Breast epithelium (tissue), 4 donors: ENCODE measurements at places on chromosomes 13 and 19. TPM values are rescaled to one million over a fixed set of nuclear protein-coding genes. Genes with fewer than 3 reads are reported as not detected.

The ETV2 gene
- not detected for total RNA-seq

The RFC3 gene
- 10.7 TPM for total RNA-seq

DNA sequence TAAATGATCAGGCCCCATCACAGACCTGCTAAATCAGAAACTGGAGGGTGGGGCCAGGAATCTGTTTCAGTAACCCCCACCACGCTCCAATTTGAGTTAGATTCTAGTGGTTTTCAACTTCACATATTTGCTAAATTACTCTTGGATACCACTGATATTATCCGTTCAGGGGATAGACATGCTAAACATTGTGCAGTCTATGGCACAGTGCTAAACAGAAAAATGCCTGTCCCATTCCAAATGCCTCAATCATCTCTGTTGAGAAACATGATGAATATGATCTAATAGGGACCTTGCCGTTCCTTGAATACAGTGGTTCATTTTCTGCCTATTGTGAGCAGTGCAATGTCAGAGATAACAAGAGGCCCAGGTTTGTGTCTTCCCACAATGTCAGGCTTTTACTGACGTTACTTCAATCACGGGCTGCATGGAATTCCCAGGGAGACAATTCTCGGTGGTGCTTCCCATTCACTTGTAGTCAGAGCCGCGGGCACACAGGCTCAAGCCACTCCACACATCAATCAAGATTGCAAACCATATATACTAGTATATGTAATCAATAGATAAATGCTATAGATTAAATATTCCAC is 52.7 kb downstream of the MYO16 start:
- DNase-seq: no peak

DNA sequence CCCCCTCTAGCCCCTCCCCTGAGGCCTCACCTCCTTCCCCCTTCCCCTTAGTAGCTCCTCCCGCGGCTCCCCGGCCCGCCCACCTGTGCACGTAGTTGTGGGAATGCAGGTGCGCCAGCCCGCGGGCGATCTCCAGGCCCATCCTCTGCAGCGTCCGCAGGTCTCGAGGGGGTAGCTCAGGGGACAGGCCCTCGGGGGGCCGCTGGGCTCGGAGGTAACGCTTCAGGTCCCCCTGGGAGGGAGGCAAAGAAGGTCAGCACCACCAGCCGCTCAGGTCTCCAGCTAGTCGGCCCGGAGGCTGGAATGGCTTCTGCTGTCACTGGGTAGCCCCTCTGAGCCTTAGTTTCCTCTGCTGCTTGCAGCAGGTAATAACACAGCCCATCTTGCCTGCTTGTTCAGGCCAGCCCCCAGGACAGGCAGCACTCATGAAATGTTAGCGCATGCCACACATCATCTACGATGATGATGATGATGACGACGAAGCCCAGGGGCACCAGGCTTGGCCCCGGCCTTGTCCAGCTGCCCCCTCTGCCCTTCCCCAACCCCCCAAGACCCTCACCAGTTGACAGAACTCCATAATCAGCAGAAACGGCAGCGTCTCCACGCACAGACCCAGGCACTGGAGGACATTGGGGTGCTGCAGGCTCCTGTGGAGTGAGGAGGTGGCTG is 9.2 kb downstream of the LMTK3 start:
- no peak for DNase-seq

DNA sequence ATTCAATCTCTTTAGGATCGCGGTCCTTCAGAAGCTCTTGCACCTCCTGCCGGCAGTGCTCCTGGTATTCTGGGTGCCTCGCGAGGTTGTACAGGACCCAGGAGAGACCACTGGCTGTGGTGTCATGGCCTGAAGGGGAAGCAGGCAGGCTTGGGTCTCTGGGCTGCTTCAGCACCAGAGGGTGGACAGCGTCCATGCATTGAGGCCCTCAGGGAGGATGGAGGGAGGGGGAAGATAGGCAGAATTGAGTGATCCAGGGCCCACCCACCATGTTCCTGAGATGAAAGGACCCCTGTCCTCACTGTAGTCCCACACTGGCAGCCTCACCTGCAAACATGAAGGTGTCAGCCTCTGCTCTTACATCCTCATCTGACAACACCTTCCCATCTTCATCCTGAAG is 17.9 kb upstream of the OR10H5 start:
- no peak for DNase-seq

- no peak for DNase-seq
Observed at GRCh38 chr19:40261631-40262030, 23.5 kb downstream of the AKT2 start.

- peak; percentile 70 for DNase-seq
Observed at GRCh38 chr19:18292810-18293641, 11.6 kb upstream of the JUND start.

- no peak for DNase-seq
Observed at GRCh38 chr19:29092712-29093552, 120.0 kb downstream of the UQCRFS1 start.

DNA sequence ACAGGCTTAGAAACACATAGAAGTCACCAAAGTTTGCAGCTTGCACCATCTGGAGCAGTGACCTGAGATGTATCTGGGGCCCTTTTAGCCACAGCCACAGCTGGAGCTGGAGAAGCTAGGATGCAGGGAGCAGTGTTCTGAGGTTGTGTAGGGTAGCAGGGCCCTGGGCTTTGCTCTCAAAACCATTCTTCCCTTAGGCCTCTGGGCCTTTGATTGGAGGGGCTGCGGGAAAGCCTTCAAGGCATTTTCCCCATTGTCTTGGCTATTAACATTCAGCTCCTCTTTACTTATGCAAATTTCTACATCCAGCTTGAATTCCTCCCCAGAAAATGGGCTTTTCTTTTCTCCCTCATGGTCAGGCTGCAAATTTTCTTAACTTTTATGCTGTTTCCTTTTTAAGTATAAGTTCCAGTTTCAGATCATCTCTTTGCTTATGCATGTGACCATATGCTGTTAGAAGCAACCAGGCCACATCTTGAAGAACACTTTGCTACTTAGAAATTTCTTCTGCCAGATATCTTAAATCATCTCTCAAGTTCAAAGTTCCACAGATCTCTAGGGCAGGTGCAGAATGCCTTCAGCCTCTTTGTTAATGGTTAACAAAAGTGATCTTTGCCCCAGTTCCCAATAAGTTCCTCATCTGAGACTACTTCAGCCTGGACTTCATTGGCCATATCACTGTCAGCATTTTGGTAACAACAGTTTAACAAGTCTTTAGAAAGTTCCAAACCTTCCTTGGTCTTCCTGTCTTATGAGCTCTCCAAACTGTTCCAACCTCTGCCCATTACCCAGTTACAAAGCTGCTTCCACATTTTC is 48.5 kb downstream of the NBEA start:
- DNase-seq: no peak

DNA sequence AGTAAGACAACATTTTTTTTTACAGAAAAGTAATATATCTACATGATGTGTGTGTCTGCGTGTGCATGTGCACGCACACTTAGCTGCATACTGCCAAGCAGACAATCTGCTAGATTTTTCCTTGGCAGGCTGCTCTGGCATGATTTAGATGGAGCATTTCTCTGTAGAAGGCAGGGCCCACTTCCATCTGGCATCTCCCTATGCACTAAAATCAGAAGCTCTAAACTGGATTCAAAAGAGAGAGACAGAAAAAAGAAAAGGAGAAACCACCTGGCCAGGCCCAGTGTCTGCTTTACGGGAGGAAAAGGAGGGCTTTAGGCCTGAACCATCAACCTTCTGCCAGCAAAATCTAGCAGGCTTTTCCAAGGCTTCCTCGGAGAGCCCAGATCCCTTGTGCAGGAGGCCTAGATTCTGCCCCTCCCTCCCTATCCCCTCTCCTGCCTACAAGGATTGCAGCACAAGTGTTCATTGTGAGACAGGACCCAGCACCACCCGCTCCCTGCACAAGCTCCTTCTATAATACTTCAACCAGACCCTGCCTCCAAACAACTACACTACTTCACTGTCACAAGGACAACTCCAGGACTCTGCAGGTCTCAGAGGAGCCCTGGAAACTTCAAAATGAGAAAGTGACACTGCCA is 99.3 kb downstream of the DOCK9 start:
- no peak for DNase-seq

DNA sequence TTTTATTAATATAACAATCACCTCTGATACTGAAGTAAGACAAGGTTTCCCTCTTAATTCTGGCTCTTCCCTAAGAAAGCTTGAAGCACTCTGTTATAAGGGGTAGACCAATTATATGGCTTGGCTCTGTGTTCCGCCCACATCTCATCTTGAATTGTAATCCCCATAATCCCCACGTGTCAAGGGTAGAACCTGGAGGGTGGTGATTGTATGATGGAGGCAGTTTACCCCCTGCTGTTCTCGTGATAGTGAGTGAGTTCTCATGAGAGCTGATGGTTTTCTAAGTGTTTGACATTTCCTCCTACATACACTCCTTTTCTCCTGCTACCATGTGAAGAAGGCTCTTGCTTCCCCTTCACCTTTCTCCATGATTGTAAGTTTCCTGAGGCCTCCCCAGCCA is 363.8 kb upstream of the PCDH20 start:
- DNase-seq: no peak

DNA sequence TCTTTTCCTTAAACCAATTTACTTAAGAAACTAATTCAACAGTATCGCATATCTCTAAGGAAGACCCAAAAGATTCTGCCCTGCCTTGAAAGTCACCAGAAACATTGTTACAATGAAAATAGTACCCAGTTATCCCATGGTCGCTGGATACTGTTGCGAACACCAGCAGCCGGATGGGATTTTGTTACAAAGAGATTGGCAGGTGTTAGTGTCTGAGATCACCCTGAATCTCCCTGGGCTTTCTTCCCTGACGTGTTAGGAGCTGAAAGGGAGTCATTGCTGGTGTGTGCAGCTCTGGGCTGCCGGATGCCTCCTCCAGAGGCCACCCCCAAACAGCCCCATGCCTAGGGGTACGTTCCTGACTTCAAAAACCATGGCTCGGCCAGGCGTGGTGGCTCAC is 38.2 kb downstream of the PTPRS start:
- no peak for DNase-seq

DNA sequence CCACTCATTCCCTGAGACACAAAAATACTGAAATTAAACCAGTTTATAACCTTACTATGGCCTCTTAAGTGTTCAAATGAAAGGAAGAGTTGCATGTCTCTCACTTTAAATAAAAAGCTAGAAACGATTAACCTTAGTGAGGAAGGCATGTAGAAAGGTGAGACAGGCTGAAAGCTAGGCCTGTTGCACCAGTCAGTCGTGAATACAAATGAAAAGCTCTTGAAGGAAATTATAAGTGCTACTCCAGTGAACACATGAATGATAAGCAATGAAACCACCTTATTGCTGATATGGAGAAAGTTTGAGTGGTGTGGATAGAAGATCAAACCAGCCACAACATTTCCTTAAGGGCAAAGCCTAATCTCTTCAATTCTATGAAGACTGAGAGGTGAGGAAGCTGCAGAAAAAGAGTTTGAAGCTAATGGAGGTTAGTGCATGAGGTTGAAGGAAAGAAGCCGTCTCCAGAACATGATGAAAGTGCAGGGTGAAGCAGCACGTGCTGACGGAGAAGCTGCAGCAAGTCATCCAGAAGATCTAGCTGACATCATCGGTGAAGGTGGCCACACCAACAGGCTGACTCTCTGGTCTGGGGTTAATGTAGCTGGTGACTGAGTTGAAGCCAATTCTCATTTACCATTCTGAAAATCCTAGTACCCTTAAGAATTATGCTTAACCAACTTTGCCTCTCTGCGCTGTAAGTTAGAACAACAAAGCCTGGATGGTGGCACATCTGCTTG is 94.5 kb upstream of the TEX29 start:
- no peak for DNase-seq

DNA sequence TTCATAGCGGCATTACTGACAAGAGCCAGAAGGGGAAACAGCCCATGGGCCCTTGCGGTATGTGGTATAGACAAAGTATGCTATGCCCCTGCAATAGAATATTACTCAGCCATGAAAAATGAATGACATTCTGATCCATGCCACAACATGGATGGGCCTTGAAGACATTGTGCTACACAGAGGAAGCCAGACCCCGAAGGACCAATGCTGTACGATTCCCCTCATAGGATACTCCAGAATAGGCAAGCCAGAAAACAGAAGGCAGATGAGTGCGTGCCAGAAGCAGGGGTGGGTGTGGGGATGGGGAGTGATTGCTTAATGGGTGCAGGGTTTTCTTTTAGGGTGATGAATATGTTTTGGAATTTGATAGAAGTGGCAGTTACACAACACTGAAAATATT is 342.0 kb downstream of the TEX29 start:
- no peak for DNase-seq

DNA sequence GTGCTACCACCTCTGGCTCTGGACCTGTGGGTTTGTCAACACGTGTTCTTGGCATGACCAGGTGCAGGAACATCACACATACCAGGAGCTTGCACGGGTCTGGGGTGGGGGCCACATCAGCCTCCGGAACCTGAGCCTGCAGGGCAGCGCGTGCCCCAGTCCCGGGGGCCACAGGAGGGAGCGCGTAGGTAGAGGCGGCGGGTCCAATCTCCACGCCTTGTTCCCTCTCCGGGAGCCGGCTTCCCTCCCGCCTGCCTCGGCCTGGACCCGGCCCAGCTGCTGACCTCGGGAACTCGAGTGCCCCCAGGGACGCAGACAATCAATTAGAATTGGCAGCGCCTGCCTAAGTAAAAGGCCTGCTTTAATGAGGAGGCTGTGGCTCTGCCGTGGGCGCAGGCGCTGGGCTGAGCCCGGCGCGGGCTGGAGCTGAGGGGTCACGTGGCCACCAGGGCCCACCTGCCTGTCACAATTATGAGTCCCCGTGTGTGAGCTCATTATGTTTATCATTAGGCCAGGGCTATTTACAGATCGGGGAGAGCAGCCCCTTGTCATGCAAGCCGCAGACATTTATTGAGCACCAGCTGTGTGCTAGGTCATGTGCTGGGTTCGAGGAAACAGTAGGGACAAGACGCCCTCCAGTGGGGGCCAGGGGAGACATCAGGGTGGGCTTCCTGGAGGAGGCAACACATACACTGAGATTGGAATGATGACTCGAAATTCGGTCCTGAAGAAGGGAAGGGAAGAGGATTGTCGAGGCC is 32.2 kb upstream of the TNFAIP8L1 start:
- DNase-seq: no peak

GRCh38 chr19:17468302-17469091 is 1.8 kb upstream of the SLC27A1 start:
- DNase-seq: peak; percentile 67

DNA sequence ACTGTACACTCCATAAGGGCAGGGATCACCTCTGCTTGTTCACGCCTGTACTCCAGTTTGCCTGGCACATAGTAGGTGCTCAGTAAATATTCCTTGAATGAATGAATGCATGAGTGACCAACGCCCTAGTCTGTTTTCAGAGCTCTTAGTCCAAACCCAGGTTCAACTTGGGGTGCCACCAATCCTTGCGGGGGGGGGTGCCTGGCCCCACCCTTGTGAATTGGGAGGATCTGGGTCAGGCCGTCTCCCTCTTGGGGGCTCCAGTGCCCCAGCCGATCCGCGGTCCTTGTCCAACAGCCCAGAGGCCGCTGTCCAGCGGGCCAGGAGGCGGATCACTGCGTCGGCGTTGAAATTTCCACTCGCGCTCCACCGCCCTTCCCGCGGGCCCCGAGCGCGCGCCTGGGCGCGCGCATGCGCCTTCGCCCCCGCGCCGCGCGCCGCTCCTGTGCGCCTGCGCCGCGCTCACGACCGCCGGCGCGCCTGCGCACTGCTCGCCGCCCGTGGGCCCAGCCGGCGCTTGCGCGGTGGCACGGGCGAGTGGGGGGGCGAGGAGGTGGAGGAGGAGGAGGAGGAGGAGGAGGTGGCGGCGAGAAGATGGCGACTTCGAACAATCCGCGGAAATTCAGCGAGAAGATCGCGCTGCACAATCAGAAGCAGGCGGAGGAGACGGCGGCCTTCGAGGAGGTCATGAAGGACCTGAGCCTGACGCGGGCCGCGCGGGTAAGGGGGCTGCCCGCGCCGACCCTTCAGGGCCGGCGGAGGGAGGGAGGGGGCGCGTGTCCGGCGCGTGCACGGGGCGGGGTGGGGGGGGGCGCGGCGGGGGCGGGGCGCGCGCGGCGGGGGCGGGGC is at the start of gene CRTC1:
CRTC1 (plus strand) TSS at position 572 of the 849 bp plus-strand sequence; CDS start at position 595, 23 bp downstream.
- DNase-seq: peak; percentile 90
